ENCODE measurements at places on chromosomes 7 and 10. TPM values are rescaled to one million over a fixed set of nuclear protein-coding genes. Genes with fewer than 3 reads are reported as not detected.

DNA sequence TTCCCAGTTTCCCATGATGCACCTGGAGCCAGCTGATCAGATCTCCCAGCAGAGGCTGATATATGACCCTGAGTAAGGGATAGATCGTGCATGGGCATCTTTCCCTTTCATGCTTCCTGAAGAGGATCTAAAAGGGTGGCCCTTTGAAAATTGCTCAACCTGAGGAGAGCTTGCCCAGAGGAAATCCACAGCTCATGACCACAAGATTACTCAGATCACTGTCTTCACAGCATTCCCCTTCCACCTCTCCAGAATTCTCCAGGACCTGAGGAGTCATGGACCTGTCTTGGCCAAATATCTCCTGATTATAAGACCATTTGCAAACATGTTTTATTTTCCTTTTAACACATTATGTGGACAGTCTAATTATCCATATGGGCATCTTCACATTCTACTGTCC is 328.1 kb downstream of the LHFPL3 start:
- DNase-seq = no peak

DNA sequence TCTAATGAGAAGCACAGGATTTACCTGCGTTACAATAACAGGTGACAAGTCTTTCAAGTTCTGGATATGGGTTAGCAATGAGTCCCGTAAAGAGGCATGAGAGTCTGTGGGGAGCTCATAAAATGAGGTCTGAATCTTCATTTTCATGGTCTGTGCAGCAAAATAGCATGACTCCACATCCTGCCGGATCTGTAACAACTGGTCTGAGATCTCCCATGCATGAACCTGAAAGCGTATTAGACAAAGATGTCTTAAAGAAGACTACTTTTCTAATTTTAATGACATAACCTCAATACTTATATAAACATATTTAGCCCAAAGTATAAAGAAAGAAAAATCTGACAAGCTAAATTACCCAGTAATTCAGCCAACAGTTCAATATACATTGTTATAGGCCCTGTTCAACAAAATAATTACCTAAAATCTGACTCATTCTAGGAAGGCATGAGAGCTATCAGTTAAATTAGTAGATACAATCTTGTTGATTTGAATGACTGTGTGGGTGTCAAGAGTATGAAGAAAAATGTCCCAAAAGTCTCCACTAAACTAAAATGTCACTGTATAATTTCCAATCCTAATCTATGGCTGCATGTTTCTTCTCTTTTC is 36.9 kb downstream of the TNPO3 start:
- DNase-seq = no peak

The IL2RA gene
- total RNA-seq = 446 TPM

DNA sequence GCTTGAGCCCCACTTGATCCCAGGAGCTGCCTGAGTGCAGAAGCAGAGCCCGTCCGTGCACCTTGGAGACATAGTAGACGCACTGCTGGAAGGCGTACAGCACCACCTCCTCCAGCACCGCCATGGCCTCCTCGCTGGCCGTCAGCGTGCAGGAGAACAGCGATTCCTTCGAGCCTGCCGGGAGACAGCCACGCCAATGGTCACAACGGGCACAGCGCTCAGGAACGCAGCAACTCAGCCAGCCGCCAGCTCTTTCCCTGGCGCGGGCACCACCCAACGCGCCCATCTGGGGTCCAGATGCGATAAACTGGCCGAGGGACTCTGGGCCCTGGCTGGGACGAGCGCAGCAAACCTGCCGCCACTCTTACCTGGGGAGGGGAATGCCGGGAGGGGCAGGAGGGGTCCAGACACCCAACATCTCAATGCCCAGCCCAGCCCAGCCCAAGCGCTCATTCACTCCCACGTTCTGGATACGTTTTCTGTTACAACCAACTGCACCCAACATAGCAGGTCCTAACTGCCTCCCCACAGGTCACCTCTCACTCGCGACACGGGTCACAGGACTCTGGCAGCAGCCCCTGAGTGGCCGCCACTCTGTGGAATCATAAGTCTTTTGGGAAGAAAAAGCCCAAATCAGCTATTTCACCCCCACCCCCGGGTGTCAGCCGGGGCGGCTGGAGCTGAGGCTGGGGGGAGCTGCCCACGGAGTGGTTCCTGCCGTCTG is 41.9 kb downstream of the AP5Z1 start:
- no peak for DNase-seq

GRCh38 chr10:71927776-71928592 is 36.2 kb upstream of the CHST3 start:
- no peak for DNase-seq

DNA sequence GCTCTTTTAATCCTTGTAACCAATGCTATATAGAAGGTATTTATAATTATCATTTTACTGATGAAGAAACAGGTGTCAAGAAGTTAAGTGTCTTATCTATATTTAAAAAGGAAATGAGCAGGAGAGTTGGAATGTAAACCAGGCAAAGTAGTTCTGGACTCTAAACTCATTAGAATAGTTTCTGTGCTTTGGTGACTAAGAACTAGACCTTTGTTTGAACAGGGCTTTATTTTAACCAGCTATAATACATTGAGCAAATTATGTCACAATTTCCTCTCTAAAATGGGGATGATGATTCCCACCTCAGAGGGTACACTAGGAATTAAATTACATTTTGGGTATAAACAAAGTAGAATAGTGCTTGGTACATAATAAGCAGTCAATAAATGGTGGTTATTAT is 236.0 kb downstream of the MAGI2 start:
- no peak for DNase-seq

The ENO4 gene
- total RNA-seq = not detected

- DNase-seq = no peak
Measured at GRCh38 chr7:135102372-135102771, 45.5 kb upstream of the TMEM140 start.

DNA sequence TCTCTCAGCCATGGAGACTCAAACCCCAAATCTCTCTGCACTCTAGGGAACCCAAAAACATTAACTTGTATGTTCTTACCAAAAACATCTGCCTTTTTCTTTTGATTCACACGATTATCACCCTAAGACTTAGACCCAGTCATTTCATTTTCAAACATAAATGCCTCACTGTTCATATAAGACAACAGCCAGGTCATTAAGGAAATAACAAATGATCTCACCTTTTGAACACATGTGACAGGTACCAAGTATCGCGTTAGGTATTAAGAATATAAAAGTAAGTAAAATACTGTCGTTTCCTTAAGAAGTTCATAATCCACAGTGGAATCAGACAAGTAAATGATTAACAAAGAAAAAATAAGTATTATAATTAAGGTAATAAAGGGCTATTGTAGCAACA is 8.8 kb downstream of the TM9SF3 start:
- no peak for DNase-seq

- DNase-seq = peak; percentile 35
Measured at GRCh38 chr10:7410301-7410861, 453 bp downstream of the SFMBT2 start.

- no peak for DNase-seq
Measured at GRCh38 chr7:147014286-147014955, 897.8 kb downstream of the CNTNAP2 start.

The LRRN3 gene
- total RNA-seq = 18.0 TPM

DNA sequence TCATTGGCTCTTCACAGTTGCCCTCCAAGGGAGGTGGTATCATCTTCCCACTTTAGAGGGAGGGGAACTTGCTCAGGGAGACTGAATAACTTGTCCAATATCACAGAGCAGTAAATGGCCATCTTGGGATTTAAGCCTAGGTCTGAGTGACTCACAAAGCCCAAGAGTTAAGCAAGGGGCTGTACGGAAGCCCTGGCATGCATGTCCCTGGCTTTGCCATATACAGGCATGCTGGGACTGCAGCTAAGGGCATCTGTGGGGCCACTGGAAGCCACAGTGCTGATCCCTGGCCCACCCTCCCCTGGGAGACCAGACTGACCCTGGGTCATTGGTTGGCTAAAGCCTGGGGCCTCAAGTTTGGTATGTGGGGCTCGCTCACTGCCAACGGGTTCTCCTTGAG is 3.1 kb downstream of the VSIR start:
- no peak for DNase-seq

- no peak for DNase-seq
Measured at GRCh38 chr7:94561841-94562514, 52.4 kb downstream of the CASD1 start.

DNA sequence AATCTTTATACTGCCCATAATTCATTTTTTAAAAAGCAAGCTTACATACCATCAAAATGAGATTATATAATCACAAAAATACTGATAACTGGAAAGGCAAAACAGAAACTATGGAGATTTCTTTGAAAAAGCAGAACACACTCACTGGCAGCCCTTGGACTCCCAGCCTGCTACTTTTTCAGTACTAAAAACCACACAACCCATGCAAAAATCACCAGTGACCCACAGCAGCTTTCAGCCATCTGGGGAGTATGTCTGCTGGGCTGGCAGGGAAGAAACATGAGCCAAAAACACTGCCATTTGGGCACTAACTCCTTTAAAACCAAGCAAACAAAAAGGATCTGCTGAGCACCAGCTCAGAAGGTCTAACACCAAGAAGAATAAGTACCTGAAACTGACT is 80.0 kb upstream of the DDC start:
- DNase-seq = no peak

GRCh38 chr10:17910125-17910789 is 41.5 kb upstream of the SLC39A12 start:
- DNase-seq = no peak

The TAS2R3 gene
- 0.73 TPM for total RNA-seq

- DNase-seq = no peak
Measured at GRCh38 chr10:129194181-129194870, 272.7 kb upstream of the MGMT start.

GRCh38 chr10:30962522-30962921 is 69.1 kb downstream of the ZNF438 start:
- DNase-seq = no peak

The AGR3 gene
- not detected for total RNA-seq

DNA sequence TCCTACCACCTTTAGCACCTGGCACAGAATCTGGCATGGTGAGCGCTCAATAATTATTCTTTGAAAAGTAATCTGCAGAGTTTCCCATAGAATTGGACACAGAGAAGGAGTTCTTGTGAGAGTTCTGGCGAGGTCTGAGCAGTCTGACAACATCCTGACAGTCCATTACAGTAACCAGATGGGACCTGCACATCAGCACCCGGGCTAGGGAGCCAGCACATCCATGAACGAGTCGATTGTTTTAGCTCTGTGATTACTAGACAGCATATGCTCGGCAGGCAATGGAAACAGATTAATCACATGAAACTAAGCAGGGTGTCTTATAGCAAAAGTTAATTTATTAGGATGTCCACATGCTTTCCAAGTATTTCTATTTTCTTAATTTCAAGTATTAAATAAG is 96.7 kb downstream of the SEMA3D start:
- DNase-seq = no peak

DNA sequence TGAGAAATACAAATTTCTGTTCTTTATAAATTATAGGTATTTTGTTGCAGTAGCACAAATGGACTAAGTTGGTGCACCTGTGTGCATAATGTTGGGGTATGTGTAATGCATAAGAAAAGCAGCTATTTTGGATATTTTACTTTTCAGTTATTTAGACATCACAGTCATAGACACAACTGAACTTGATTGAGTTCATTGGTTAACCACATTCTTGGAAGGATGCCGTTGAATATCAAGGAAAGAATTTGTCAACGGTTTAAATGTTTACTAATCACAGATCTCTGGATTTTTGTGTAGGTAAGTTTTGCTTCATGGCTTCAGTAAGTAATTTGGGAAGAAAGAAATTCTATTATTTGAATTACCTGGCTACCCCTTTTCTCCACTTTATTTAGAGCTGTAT is 4.1 kb downstream of the OTUD1 start:
- DNase-seq = no peak

DNA sequence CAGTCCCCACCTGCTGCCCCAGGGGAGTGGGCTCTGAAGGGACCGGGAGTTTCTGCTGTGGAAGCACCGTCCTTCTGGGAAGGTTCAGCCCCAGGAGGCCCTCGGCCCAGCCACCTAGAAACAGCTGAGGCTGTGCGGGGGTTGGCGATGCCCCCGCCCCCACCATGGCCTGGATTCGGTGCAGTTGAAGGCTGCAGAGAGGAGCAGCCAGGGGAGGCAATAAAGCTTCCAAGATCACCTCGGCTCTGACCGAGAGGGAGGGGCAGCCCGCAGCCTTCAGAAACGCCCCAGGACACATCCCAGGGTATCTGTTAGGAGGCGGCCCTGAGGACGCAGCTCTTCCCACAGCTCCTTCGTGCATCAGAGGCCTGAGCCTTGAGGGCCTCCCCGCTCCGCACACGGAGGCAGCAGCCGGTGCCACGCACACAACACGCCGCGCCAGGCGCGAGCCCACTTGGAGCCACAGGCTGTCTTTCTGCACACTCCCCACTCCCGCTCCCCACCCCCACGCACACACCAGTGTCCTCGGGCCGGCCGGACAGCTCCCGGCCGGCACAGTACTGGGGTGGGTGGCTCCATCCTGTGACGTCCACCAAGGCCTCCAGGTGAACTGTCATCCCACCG is 1.6 kb downstream of the KNDC1 start:
- DNase-seq = no peak

The GIMAP7 gene
- total RNA-seq = 171 TPM

DNA sequence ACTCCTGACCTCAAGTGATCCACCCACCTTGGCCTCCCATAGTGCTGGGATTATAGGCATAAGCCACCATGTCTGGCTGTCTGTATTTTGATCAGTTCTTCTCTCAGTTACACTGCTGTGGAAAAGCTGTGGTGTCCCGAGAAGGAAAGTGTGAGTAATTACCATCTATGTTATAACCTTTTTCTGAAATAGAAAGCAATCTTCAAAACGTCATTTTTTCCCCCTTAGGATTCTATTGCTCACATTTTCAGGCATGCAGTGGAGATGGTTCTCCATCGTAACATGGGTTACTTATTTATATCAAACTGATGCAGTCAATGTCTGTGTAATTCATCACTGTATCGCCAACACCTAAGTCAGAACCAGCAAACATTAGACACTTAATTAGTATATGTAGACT is 103.5 kb upstream of the FAM3C start:
- peak; percentile 23 for DNase-seq

- DNase-seq = no peak
Measured at GRCh38 chr7:113799896-113800295, 118.9 kb downstream of the PPP1R3A start.

The NME8 gene
- not detected for total RNA-seq

DNA sequence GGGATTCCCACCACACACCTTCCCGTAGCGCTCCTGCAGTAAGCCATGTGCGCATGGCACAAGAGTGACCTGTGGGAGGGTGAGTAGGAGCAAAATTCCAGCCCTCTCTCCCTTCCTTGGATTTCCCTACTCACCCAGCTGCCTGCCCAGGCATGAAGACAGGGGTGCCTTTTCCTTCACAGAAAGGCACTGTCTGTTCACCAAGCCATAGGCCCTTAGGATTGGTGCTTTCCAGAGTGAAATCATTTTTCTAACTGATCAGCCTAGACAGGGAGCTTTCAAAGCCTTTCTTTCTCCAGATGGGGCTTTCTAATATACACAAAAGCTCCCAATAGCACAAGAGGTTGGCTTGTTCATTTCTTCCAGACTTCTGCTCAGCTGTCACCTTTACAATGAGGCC is 79.7 kb downstream of the CTTNBP2 start:
- DNase-seq = no peak

The CUL2 gene
- total RNA-seq = 34.3 TPM

The TECTB gene
- total RNA-seq = not detected

Data from activated CD4-positive, alpha-beta memory T cell treated with anti-CD3 and anti-CD28 coated beads, Interleukin-2, amount 10 ng/mL, durations not matched to agents 7 days and 5 days (primary cell).